ENCODE measurements at places on chromosomes 7 and 10. TPM values are rescaled to one million over a fixed set of nuclear protein-coding genes. Genes with fewer than 3 reads are reported as not detected.

CDK14 gene
- total RNA-seq = 0.12 TPM

POM121L12 gene
- not detected for total RNA-seq

AOAH gene
- total RNA-seq = not detected

KAZALD1 gene
- 2.8 TPM for total RNA-seq

NPC1L1 gene
- 0.07 TPM for total RNA-seq

MMP21 gene
- not detected for total RNA-seq

HOXA3 gene
- 10.8 TPM for total RNA-seq

RTKN2 gene
- total RNA-seq = 1.4 TPM

TAS2R3 gene
- total RNA-seq = not detected

UNCX gene
- not detected for total RNA-seq
